ENCODE measurements at places on chromosomes 3 and 15. TPM values are rescaled to one million over a fixed set of nuclear protein-coding genes. Genes with fewer than 3 reads are reported as not detected.

- no peaks in the 10 kb centered on the region for H3K27me3 ChIP-seq
- H3K36me3 ChIP-seq = no peaks in the 10 kb centered on the region
- peak overlapping the region; percentile 97 for H3K27ac ChIP-seq
- peaks cover 24% of the 10 kb centered on the region for H3K4me1 ChIP-seq
Measured at GRCh38 chr15:31393444-31394091, 66.9 kb downstream of the KLF13 start.

Gene CLDN1
- total RNA-seq = 0.35 TPM

Gene TP63
- total RNA-seq = not detected

DNA sequence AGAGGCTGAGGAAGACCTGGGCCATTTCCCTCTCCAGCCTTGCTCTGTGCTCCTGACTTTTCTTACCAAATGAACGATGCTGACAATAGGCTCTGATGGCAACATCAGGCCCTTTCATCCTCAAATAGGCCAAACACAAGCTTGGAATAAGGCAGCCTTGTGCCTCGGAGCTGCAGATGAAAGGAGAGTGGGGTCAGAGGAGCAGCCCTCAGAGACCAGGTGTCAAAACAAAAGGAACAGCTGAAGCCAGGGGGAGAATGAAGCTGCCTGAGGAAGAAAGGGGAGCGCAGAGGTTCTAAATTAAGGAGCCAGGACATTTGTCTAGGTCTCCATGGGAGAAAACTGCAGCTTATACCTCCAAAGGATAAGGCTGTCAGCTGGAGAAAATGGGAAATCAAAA, 5.1 kb downstream of the BFSP2 start:
- no peaks in the 10 kb centered on the region for H3K4me1 ChIP-seq
- no peak for DNase-seq
- H3K27ac ChIP-seq = no peak overlapping the region
- H3K36me3 ChIP-seq = no peaks in the 10 kb centered on the region

- no peaks in the 10 kb centered on the region for H3K36me3 ChIP-seq
- H3K4me1 ChIP-seq = no peaks in the 10 kb centered on the region
- no peak overlapping the region for H3K4me3 ChIP-seq
- H3K27me3 ChIP-seq = no peaks in the 10 kb centered on the region
- no peak for DNase-seq
- no peak overlapping the region for H3K27ac ChIP-seq
Measured at GRCh38 chr3:175749981-175750380, 890.8 kb downstream of the NAALADL2 start.

- H3K4me3 ChIP-seq = peak overlapping the region; percentile 31
- H3K36me3 ChIP-seq = no peaks in the 10 kb centered on the region
- no peaks in the 10 kb centered on the region for H3K4me1 ChIP-seq
- peak overlapping the region; percentile 97 for H3K27ac ChIP-seq
- DNase-seq = peak; percentile 85
Measured at GRCh38 chr15:66841953-66842681, 140.1 kb downstream of the SMAD6 start.

Data from Peyer's patch (tissue), 4 donors.